ENCODE measurements at places on chromosomes 3 and 15. TPM values are rescaled to one million over a fixed set of nuclear protein-coding genes. Genes with fewer than 3 reads are reported as not detected.

- DNase-seq = no peak
Measured at GRCh38 chr3:52431459-52432223, 13.3 kb downstream of the SEMA3G start.

- DNase-seq = no peak
Measured at GRCh38 chr3:172106989-172107388, 67.6 kb downstream of the FNDC3B start.

The CPNE9 gene
- polyA plus RNA-seq = 0.07 TPM

DNA sequence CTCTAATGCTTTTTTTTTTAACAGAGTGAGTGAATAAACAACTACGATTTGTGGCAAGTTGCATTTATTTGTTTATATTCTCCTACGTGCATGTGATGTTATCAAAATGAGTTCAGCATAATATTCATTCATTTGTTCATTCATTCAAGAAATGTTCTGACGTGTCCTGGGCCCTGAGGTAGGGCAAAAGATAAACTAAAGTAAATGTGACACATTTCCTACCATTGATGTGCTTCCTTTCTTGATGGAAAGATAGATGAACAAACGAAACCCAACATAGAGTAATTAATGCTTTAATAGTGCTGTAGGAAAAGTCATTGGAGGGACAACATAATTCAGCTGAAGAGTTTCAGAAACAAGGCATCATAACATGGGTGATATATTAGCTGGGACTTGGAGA is 261.5 kb upstream of the KCNMB2 start:
- no peak for DNase-seq

DNA sequence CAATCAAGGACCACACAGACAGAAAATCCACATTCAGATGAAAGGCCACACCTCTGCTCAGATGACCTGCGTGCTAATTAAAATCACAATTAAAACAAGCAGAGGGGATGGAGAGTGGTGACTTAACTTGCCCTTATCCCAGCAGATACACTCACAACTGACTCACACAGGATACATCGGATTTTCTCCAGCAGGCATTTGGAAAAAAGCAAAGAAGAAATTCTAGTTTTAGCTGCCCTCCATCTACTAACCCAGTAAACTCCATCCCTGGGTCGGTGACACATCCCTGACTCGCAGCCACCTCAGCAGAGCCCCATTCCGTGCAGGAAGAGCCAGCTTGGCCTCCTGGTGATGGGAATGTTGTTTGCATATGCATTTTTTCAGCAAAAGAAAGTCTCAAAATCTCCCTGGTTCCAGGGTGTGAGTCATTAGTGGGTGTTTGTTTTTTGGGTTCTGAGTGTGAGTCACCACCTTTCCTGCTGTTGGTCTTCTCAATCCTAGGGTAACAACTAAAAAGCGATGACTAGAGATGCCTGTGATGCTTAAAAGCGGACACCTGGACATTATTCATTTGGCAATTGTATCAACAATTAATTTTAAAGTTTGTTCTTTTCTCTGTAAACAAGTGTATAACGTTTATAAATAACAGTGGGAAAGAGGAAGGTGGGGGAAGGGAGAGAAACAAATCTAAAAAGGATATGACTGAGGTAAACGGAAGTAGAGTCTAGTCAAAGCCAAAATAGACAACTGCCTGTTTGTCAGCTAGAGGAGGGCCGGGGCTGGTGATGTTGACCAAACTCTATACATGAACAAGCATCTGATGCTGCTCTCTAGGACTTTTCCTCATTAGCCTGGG is 49.8 kb upstream of the SLC4A7 start:
- DNase-seq = no peak

All from right renal cortex interstitium (tissue), 3 donors.